Endothelial cell of umbilical vein (primary cell): ENCODE measurements at places on chromosomes 6 and 20. TPM values are rescaled to one million over a fixed set of nuclear protein-coding genes. Genes with fewer than 3 reads are reported as not detected.

DNA sequence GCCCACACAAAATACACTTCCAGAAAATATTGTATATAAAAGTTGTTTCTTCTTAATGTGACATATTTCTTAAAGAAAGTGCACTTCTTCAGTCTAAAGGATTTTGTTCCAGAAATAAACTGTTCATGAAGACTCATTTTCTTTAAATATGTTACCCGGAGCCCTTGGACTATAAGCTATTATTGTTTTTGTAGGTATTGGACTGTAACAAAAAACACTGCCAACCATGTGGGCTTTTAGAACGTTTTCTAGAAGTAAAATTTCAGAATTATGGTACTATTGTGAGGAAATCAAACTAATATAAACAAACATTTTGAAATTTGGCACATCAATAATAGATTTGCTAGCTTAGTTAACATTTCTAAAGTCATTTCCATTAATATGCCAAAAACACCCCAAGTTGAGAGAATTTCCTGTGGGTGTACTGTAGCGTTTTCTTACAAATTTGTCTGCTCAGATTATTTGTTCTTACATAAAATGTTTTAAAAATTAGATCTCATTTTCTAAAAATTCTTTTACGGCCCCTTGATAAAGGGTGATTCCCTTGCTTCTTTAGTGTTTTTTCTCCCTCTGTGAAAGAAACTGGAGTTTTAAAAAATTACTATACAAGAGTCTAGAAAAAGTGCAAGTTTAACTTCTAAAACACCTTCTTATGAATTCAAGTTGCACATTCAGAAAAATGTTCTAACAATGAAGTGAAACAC, 3.4 kb downstream of the NKX2-4 start:
- peaks cover 7% of the 10 kb centered on the region for H3K4me1 ChIP-seq
- peaks cover 81% of the 10 kb centered on the region for H3K27me3 ChIP-seq
- DNase-seq, result peak; percentile 21
- H3K36me3 ChIP-seq, result no peaks in the 10 kb centered on the region
- no peak overlapping the region for H3K4me3 ChIP-seq

- H3K4me3 ChIP-seq, result no peak overlapping the region
- no peak overlapping the region for H3K27ac ChIP-seq
- H3K36me3 ChIP-seq, result no peaks in the 10 kb centered on the region
- DNase-seq, result no peak
Observed at GRCh38 chr20:51837436-51837835, 35.1 kb upstream of the SALL4 start.

DNA sequence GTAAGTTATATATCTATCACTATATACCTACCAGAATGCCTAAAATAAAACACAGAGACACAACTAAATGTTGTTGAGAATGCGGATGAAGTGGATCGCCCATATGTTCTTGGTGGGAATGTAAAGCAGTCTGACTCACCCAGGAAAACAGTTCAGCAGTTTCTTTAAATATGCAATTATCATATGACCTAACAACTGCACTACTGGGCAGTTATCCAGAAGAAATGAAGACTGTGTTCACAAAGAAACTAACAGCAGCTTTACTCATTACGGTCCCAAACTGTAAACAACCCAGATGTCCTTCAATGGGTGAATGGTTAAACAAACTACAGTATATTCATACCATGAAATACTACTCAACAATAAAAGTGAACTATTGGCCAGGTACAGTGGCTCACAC, 14.3 kb upstream of the ZC3H12D start:
- H3K36me3 ChIP-seq, result no peaks in the 10 kb centered on the region
- no peak overlapping the region for H3K4me3 ChIP-seq
- peak; percentile 57 for DNase-seq
- H3K27ac ChIP-seq, result no peak overlapping the region
- H3K4me1 ChIP-seq, result no peaks in the 10 kb centered on the region

DNA sequence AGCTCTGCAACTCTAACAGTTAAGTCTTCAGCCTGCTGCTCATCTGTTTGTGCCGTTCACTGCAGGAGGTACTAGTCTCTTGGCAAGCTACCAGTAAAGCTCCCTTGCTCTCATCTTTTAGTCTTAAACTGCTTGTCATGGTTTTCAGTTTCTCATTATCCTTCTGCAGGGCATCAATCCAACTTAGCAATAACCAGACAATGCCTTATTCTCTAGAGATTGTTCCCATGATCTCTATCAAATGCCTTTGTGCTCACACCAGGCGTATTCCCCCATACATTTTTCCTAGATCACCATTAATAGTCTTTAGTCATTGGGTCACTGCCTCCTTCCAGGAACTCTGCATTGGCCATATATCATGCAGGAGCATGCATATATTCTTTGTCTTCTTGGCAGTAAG, 171.3 kb downstream of the GRM1 start:
- no peaks in the 10 kb centered on the region for H3K4me1 ChIP-seq
- no peak overlapping the region for H3K27ac ChIP-seq
- H3K36me3 ChIP-seq, result no peaks in the 10 kb centered on the region
- H3K4me3 ChIP-seq, result no peak overlapping the region
- DNase-seq, result no peak
- no peaks in the 10 kb centered on the region for H3K27me3 ChIP-seq

DNA sequence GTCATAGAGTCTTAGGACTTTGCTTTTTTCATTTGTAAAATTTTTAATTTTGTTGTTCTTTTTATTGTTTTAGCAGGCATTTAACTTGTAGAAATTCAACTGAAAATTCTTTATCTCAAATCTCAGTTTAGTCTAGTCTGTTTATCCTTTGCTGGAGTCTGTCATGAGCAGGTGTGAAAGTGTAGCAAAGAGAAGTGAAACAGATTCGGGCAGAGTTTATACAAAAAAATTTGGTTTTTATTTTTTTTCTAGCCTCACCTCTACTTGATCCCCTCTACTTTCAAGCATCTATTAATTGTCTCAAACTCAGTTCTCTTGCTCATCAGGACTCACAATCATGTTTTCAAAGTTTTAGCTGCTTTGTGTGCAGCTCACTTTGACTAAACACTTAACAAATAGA, 655.2 kb downstream of the HDGFL1 start:
- no peaks in the 10 kb centered on the region for H3K27me3 ChIP-seq
- no peak overlapping the region for H3K4me3 ChIP-seq
- no peaks in the 10 kb centered on the region for H3K36me3 ChIP-seq
- no peak overlapping the region for H3K27ac ChIP-seq
- no peak for DNase-seq
- no peaks in the 10 kb centered on the region for H3K4me1 ChIP-seq

DNA sequence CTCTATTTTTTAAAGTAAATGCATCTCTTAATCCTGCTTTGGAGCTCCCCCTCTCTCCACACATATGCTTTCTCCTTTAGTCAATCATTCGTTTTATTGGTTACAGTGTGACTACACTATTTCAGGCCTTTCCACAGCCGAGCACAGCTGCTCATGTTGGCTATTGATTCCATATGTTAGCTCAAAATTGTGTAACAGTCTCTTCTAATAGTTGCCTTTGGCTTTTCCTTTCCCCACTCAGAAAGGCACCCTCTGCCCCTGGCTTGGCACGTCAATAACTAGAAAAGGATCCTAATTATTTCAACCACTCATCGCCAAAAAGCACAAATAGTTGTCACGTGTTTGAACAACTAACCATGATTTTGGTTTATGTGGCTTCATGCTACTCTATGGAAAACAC, 410.3 kb upstream of the SLC35B3 start:
- no peaks in the 10 kb centered on the region for H3K27me3 ChIP-seq
- DNase-seq, result no peak
- H3K27ac ChIP-seq, result no peak overlapping the region
- no peak overlapping the region for H3K4me3 ChIP-seq

GRCh38 chr6:4388675-4389074, 253.3 kb upstream of the ECI2 start:
- H3K4me1 ChIP-seq, result no peaks in the 10 kb centered on the region
- H3K36me3 ChIP-seq, result no peaks in the 10 kb centered on the region
- no peak for DNase-seq
- H3K27ac ChIP-seq, result no peak overlapping the region
- no peak overlapping the region for H3K4me3 ChIP-seq
- H3K27me3 ChIP-seq, result no peaks in the 10 kb centered on the region

DNA sequence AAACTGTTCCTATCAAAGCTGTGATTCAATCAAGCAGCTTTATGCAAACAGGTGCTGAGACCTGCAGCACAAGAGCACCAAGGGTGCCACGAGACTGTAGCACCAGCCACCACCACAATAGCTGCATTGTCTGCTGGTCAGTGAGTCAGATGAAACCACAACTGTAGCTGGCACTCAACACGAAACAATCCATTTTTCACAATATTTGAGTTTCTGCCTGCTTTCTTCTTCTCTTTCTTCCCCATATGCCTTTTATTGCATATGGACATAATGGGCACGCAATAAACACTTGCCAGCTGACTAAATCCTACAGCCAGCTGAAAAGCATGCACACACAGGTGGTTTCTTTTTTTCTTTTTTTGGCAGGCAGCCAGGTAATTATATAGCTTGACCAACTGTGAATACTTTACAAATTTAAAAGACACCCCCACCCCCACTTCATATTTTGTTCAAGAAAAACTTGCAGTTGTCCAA, 16.6 kb downstream of the SLC2A12 start:
- H3K36me3 ChIP-seq, result no peaks in the 10 kb centered on the region
- no peak overlapping the region for H3K4me3 ChIP-seq
- no peaks in the 10 kb centered on the region for H3K27me3 ChIP-seq
- H3K4me1 ChIP-seq, result no peaks in the 10 kb centered on the region
- DNase-seq, result peak; percentile 19

DNA sequence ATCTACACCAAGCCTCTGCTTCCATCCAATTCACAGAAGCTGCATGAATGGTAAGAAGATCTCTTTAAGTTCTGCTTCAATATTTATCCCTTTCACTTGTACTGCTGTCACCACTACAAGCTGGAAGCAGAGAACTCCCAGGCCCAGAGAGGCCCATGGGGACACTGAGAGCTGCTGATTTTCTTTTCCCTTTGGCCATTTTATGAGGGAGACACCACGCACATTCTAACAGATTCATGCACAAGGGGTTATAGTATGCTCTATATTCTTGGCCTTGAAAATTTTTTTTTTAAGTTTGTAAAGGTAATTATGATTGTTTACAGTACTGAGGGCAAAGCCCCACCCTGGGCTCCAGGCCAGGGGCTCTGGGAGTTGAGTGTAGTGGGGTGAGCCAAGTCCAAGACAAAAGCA, 88.4 kb downstream of the MYB start:
- no peak for DNase-seq
- no peaks in the 10 kb centered on the region for H3K4me1 ChIP-seq
- no peak overlapping the region for H3K4me3 ChIP-seq
- H3K27me3 ChIP-seq, result no peaks in the 10 kb centered on the region
- H3K27ac ChIP-seq, result no peak overlapping the region

The ZSCAN31 gene
- total RNA-seq, result 19.5 and 23.0 TPM in 2 replicates

The IPCEF1 gene
- total RNA-seq, result 0.51 and 0.99 TPM in 2 replicates

The TMEM217 gene
- 6.5 and 6.8 TPM in 2 replicates for total RNA-seq

- no peaks in the 10 kb centered on the region for H3K4me1 ChIP-seq
- no peaks in the 10 kb centered on the region for H3K36me3 ChIP-seq
- no peak overlapping the region for H3K4me3 ChIP-seq
Observed at GRCh38 chr6:25462235-25462897, 183.2 kb downstream of the CARMIL1 start.

The DEFB114 gene
- not detected in 2 replicates for total RNA-seq

DNA sequence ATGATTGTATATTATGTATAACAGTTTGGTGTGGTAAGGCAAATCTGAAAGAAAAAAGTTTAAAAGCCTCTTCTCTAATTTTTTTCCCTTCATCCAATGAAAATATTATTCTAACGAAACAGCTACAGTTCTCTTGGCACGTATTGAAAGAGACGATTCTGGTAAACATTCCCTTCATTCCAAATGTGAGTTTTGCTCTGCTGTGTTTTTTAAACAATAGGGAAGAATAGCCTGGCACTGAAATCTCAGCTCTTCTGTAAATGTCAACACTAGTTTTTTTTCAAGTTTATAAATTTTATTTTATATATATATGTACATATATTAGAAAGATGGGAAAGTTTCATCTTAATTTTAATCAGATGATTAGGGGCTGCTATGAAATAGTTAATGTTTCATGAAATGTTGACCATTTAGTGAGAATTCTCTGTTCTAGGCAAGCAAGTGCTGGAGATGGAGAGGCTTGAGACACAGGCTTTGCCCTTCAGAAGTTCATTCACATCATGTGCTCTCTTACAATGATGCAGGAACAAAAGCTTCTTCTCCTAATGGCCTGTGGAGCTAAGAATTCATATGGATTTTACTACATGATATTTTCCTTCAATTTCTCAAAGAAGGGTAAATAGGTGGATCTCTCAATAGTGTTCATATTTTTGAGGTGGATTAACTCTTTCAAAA, 4.1 kb downstream of the PAQR8 start:
- no peaks in the 10 kb centered on the region for H3K27me3 ChIP-seq
- no peak overlapping the region for H3K4me3 ChIP-seq
- DNase-seq, result peak; percentile 51
- H3K4me1 ChIP-seq, result peaks cover 12% of the 10 kb centered on the region

- no peaks in the 10 kb centered on the region for H3K36me3 ChIP-seq
- no peak overlapping the region for H3K4me3 ChIP-seq
- DNase-seq, result no peak
- H3K27ac ChIP-seq, result no peak overlapping the region
Observed at GRCh38 chr6:24489881-24490280, 503 bp upstream of the GPLD1 start.

GRCh38 chr6:29419516-29419915, 4.8 kb downstream of the OR12D1 start:
- H3K36me3 ChIP-seq, result no peaks in the 10 kb centered on the region
- no peak for DNase-seq
- no peaks in the 10 kb centered on the region for H3K27me3 ChIP-seq
- no peak overlapping the region for H3K27ac ChIP-seq
- no peaks in the 10 kb centered on the region for H3K4me1 ChIP-seq

DNA sequence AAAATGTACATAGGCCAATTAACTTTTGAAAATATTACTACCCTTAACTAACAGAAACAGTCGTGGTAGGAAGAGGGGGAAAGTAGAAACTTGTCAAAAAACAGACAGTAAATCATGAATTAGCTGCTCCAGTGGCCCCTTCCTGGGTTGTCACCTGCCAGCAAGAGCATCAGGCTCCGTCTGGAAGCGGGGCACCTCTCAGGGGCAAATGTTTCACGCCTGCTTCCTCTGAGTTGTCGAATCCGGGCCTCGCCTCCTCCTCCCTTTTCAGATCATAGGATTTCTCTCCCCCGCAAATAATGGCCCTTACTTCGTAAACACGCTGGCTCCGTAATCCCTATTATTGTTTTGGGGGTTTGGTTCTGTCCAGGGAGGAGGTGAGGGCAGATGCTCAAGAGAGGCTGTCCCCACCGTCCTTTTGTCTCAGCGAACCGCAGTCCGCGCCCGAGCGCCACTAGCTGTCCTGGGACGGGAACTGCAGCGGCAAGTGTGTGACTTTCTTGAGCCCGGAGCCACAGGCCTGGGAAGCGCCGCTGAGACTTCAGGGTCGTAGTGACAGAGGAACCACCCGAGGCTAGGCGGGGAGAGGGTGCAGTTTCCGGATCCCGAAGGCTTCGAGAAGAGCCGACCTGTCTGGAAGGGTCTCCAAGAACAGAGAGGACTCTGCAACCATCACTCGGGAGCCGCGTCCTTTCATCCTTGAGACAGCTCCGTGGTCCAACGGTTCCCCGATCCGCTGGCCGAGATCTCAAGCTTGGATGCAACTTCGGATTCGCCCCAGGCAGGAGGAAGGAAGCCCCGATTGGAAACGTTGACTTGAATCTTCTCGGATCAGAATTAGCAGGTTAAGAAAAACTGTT, 214.5 kb upstream of the ZNF184 start:
- H3K27me3 ChIP-seq, result peaks cover 2% of the 10 kb centered on the region
- peak overlapping the region; percentile 77 for H3K4me3 ChIP-seq
- H3K36me3 ChIP-seq, result no peaks in the 10 kb centered on the region
- peak; percentile 75 for DNase-seq
- peaks cover 3% of the 10 kb centered on the region for H3K4me1 ChIP-seq
- no peak overlapping the region for H3K27ac ChIP-seq

The SUMO4 gene
- total RNA-seq, result 2.6 and 3.1 TPM in 2 replicates
